ENCODE measurements at places on chromosomes 5 and 9. TPM values are rescaled to one million over a fixed set of nuclear protein-coding genes. Genes with fewer than 3 reads are reported as not detected.

The IRF1 gene
- total RNA-seq: 22.0 TPM

The GFI1B gene
- not detected for total RNA-seq

The HARS1 gene
- total RNA-seq: 53.9 TPM

The CAMK2A gene
- total RNA-seq: not detected

The PLCXD3 gene
- total RNA-seq: not detected

The TOR1A gene
- 62.6 TPM for total RNA-seq

The ROR2 gene
- total RNA-seq: 0.98 TPM

The GFPT2 gene
- 14.2 TPM for total RNA-seq

The NMUR2 gene
- total RNA-seq: 0.16 TPM

The CARD6 gene
- total RNA-seq: 0.38 TPM

The GRHPR gene
- total RNA-seq: 142 TPM

The SPATA6L gene
- 2.1 TPM for total RNA-seq

The FBP2 gene
- total RNA-seq: not detected

The PRR7 gene
- total RNA-seq: 32.8 TPM

The GHR gene
- 0.49 TPM for total RNA-seq

The NUTM2G gene
- not detected for total RNA-seq

The GRIN3A gene
- not detected for total RNA-seq

The SLC6A19 gene
- total RNA-seq: not detected

The C8G gene
- total RNA-seq: not detected

The SPINK13 gene
- total RNA-seq: not detected

The C9orf50 gene
- total RNA-seq: 0.16 TPM

The C5orf52 gene
- total RNA-seq: not detected

The DMXL1 gene
- 17.5 TPM for total RNA-seq

The ZNF883 gene
- 2.4 TPM for total RNA-seq

The ACTBL2 gene
- 16.5 TPM for total RNA-seq

All from mesangial cell (primary cell).